ENCODE measurements at places on chromosomes 11 and 22.

DNA sequence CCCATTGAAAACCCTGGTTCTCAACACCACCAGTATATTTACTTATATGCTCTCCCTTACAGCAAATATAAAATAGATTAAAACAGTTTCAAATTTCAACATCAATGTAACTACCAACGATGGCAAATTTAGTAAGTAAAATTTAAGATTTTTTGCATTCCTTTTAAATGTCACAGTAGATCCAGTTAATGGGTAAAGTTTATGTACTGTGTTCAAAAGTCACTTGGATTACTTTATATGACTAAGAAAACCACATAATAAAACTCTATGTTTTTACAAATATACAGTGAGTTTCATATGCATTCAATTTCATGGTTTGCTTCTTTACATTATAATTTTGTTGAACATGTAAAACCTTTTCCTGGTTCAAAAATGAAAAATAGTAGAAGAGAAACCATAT lies 364.6 kb downstream of the AASDHPPT start:
- DNase-seq = peak; percentile 42

GRCh38 chr22:20904008-20904979 lies 12.9 kb upstream of the CRKL start:
- DNase-seq = peak; percentile 97

- DNase-seq = peak; percentile 81
Observed at GRCh38 chr22:21642584-21643448, 714 bp downstream of the SDF2L1 start.

- peak; percentile 91 for DNase-seq
Observed at GRCh38 chr11:72041364-72042063, 38.8 kb downstream of the NUMA1 start.

GRCh38 chr11:99275521-99275920 lies 254.8 kb downstream of the CNTN5 start:
- DNase-seq = no peak

GRCh38 chr11:92964471-92964870 lies 5.0 kb upstream of the MTNR1B start:
- no peak for DNase-seq

DNA sequence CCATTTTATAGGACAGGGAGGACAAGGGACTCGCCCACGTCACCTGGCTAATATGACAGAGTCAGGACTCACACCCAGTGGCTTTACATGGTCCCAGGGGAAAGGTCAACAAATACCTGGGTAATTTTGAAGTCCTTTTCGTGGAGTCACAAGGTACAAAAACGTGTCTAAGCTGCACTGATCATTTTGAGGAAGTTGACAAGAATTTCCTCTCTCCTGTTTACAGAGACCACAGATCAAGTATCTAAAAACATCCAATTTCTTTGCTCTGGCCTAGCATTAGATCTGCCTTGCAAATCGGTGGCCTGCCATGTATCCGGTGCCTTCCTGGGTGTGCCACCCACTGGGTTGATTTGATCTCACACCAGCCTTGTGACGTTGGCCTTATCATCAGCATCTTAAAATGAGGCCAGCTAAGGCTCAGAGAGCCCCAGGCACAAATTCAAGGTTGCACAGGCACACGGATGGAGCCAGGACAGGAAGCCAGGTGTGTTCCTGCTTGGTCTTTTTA lies 17.6 kb downstream of the GDPD5 start:
- DNase-seq = no peak

DNA sequence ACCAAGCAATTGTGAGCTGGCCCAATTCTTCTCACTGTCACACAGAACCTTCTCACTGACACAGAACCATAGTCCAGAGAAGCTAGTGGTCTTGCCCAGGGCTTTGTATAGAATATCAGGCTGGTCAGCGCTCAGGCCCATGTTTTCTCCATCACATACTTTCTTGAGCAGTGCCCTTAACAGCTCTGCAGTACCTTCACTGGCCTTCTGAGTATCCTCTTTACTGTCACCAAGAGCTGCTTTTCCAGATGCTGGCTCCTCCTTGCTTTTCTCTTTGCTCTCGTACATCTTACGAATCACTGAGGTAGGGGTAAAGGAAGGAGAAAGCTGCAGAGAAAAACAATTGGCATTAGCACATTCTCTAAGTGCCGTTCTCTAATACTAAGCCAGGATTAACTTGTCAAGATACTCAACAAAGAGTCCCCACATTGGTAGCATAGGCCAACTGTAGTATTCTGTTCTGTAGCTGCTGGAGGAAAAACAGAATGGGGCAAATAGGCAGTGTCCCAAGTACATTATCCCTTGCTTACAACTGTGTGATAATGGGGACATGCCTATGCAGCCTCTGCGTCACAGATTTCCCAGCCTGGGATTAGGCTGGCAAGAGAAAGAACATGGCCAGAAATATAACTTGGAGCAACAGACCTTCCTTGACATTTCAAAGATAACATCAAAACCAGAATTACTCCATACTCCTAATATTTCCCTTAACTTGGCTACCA lies 43.5 kb downstream of the DRG1 start:
- no peak for DNase-seq

DNA sequence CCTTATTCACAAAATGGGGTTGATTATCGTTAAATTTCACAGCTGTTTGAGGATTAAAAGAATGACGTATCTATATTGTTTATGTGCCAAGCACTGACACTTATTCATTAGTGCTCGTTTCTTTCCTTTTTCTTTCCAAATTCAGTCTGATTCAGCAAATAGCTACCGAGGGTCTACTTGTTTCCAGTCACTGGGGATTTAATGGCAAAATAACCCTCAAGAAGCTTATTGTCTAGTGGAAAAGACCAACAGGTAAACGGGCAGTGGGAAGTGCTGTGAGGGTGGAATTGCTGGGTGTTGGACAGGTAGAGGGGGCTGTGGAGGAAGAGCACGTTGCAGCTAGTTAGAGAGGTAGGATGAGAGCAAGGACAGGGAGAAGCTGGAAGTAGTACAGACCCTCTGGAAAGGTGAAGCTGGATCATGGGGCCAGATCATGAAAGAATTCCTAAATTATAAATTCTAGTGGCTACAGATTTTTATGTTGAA lies 48.3 kb upstream of the BIRC3 start:
- DNase-seq = no peak

All from adipocyte (in vitro differentiated cells).